Transverse colon (tissue), 4 donors: ENCODE measurements at places on chromosomes 7 and 10.

DNA sequence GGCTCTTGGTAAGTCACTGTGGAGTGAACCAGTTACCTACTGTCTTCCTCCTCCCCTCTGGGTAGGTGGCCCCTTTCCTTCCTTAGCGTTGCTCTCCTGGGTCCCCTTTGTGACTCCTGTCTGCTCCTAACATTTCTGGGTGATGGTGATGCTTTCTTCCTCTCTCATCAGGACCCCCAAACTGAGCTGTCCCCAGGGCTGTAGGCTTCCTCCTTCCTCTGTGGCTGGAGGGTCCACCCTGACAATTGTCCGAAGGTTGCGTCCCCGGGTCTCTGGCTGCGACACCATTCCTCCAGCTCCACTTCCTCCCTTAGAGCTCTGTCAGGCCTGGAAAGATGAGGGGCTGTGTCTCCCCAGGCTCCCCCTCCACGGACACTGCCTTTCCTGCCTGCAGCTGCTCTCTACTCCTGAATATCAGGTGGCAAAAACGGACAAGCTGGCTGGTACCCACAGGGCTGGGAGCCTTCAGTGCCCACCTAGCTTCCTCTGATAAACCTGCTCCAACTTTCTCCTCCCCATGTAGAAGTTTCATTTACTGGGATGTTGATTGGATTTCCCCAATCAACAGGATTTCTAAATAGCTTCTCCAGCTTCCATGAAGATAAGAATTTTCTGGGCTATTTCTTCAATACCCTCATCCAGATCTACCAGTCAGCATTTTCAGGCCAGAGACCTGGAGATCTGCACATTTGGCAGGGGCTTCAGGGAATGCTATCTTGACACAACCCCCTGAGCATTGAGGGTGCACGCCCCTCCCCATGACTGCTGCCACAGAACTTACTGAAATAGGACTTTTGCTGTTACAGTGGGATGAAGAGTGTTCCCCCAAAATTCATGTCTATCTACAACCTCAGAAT lies 506.5 kb downstream of the TCERG1L start:
- no peak overlapping the region for H3K4me3 ChIP-seq
- H3K27me3 ChIP-seq: no peaks in the 10 kb centered on the region

- no peaks in the 10 kb centered on the region for H3K36me3 ChIP-seq
- H3K4me3 ChIP-seq: no peak overlapping the region
- DNase-seq: no peak
- H3K4me1 ChIP-seq: no peaks in the 10 kb centered on the region
Measured at GRCh38 chr7:91135703-91136430, 128.4 kb upstream of the FZD1 start.

DNA sequence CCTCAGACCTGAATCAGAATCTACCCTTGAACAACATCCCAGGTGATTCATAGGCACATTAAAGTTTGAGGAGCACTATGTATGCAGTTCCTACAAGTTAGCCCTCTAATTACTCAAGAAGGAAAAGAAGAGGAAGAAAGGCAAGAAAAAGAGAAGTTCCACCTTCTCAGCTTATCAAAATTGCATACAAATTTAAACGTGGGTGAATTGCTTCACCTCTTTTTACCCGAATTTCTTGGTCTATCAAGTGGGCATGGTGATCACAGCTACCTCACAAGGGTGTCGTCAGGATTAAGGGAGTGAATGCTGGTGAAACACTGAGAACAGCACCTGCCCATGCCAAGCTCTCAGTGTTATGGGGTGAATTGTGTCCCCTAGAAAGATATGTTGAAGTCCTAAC lies 43.8 kb upstream of the PAPSS2 start:
- no peaks in the 10 kb centered on the region for H3K4me1 ChIP-seq
- no peak overlapping the region for H3K4me3 ChIP-seq
- H3K36me3 ChIP-seq: no peaks in the 10 kb centered on the region
- DNase-seq: no peak

GRCh38 chr7:50317221-50317678 lies 12.7 kb downstream of the IKZF1 start:
- DNase-seq: no peak
- H3K36me3 ChIP-seq: no peaks in the 10 kb centered on the region
- no peak overlapping the region for H3K4me3 ChIP-seq
- H3K27ac ChIP-seq: peak overlapping the region; percentile 45
- H3K27me3 ChIP-seq: no peaks in the 10 kb centered on the region
- no peaks in the 10 kb centered on the region for H3K4me1 ChIP-seq

DNA sequence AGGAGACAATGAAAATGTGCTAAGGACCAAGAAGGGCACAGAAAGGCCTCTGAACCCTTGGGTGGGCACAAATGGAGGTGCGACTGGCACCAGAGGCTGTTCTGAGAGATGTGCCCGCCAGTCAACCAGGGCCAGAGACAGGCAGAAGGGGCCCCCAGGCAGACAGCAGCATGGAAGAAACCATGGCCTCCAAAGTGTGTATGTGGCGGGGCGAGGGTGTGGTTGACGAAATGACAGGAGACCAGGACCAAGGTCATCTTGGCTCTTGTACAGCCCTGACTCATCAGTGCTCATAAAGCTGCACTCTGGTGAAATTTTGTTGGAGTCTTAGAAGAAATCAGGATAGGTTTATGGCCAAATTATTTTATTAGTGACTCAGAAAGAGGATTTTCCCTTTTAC lies 4.0 kb upstream of the MRPS24 start:
- H3K36me3 ChIP-seq: no peaks in the 10 kb centered on the region
- H3K27me3 ChIP-seq: no peaks in the 10 kb centered on the region
- no peak overlapping the region for H3K4me3 ChIP-seq
- peaks cover 20% of the 10 kb centered on the region for H3K4me1 ChIP-seq
- DNase-seq: peak; percentile 74

GRCh38 chr7:150800581-150801241 lies at the start of gene TMEM176A:
Gene TMEM176A (plus strand): TSS chr7:150800769. CDS start chr7:150801551, 782 bp downstream.
- DNase-seq: peak; percentile 67
- H3K27ac ChIP-seq: peak within 1 kb of the TSS; percentile 93
- H3K36me3 ChIP-seq: peaks cover 5% of the 10 kb centered on the region
- peaks cover 45% of the 10 kb centered on the region for H3K4me1 ChIP-seq
- H3K4me3 ChIP-seq: peak within 1 kb of the TSS; percentile 71

DNA sequence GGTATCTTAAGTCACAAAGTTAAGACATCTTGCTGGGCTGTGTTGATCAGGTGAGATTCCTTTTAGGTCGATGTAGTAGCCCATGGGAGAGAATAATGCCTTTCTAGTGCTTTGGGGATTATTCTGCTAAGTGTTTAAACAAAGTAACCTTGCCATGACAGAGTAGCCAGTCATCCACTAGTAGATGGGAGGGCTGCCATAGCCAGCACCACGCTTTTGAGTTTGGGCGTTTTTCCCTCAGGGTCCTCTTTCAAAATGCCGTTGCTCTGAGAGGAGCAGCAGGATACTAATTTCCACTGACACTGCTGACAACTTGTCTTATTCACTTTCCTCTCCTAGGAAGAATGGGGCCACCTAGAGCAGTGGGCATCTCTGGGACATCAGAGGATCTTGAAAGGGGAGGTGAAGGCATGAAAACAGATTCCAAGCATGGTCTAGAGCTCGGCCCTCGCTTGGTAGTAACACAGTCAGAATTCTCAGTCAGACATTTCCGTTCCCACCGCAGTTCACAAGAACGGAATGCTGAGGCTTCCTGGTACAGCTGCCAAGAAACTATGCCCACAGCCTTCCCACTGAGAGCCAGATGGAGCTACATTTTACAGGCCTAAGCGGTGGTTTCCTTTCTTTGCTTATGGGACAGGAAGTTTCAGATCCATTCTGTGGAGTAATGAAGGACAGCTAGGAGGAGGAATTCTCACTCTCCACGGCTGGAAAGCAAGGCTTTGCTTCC lies 15.3 kb upstream of the RSU1 start:
- peaks cover 3% of the 10 kb centered on the region for H3K4me1 ChIP-seq
- peak; percentile 66 for DNase-seq
- H3K27ac ChIP-seq: peak overlapping the region; percentile 60

- H3K4me1 ChIP-seq: no peaks in the 10 kb centered on the region
- no peaks in the 10 kb centered on the region for H3K27me3 ChIP-seq
- H3K4me3 ChIP-seq: no peak overlapping the region
- H3K27ac ChIP-seq: no peak overlapping the region
- no peak for DNase-seq
Measured at GRCh38 chr7:77887567-77887966, 89.0 kb downstream of the PHTF2 start.

GRCh38 chr10:93081318-93081717 lies 7.6 kb downstream of the CYP26A1 start:
- H3K4me1 ChIP-seq: no peaks in the 10 kb centered on the region
- no peaks in the 10 kb centered on the region for H3K36me3 ChIP-seq
- no peak for DNase-seq
- no peak overlapping the region for H3K4me3 ChIP-seq
- H3K27me3 ChIP-seq: peaks cover 44% of the 10 kb centered on the region

DNA sequence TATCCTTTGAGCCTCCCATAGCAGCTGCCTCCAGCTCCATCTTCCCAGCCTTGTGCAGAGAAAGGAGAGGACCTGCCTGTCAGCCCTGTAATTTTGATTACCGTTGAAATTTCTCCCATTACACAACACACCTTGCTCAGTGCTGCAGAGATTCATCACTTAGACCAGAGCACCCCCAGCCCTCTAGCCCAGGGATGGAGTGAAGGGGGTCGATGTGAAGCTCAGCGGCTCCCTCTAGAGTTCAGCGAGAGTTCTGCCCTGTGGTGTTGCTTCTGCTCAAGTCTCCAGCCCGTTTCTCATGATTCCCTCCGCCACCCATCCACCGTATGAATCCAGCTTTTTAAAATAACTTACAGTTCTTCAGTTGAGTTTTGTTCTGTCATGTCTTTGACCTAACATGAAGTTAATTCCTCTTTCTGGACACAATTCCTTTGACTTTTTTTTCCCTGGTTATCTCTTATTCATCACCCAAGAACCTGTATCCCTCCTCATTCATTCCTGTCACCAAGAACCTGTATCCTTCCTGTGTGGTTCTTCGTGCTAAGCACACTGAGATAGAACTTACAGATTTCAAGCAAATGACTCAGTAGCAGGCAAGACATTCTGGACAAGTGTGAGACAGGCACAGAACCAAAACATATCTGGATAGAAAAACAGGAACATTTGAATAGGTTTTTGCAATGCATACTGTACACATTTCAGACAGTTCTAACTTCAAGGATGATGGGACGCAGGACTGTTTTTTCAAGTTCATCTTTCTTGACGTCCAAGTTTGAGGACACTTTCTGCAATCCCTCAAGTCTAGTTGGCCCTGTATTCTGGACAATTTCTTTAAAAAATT lies 35.0 kb upstream of the ZNF32 start:
- no peaks in the 10 kb centered on the region for H3K36me3 ChIP-seq
- H3K4me3 ChIP-seq: no peak overlapping the region
- H3K27me3 ChIP-seq: no peaks in the 10 kb centered on the region
- no peaks in the 10 kb centered on the region for H3K4me1 ChIP-seq
- H3K27ac ChIP-seq: no peak overlapping the region

DNA sequence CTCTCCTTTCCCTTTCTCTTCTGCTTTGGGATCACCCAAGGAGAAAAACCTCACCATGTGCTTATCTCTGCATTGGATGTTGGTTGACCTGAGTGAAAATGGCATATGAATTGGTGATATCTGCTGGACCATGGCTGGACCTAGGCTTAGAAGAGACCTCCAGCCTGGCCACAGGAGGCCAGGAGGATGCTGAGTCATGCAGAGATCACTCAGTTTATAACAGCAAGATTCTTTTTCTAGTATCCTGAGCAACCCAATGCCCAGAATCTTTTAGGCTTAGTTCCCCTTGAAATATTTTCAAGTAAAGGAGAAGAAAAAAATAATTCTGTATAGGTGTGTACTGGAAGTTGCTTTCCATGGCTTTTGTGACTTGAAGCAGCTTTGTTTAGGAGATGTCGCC lies 236.3 kb downstream of the KLF6 start:
- DNase-seq: no peak
- no peak overlapping the region for H3K4me3 ChIP-seq
- H3K27me3 ChIP-seq: no peaks in the 10 kb centered on the region
- no peaks in the 10 kb centered on the region for H3K4me1 ChIP-seq
- H3K27ac ChIP-seq: no peak overlapping the region

DNA sequence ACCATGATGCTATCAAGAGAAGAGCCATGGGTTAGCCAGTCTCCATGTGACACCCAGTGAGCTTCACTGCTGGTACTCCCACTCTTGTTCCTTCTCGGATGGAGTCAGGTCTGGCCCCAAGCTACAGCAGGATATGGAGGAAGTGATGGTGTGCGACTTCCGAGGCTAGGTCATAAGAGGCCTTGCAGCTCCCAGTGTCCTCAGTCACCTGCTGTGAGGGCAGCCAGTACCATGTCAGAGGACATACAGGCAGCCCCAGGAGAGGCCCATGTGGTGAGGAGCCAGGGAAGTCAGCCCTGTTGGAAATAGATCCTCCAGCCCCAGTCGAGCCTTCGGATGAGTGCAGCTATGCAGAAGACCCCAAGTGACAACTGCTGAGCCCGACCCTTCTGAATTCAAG lies 237.0 kb downstream of the EBF3 start:
- H3K27ac ChIP-seq: no peak overlapping the region
- H3K27me3 ChIP-seq: no peaks in the 10 kb centered on the region
- H3K4me1 ChIP-seq: no peaks in the 10 kb centered on the region
- no peak overlapping the region for H3K4me3 ChIP-seq
- no peak for DNase-seq

GRCh38 chr10:47359101-47359500 lies 10.9 kb downstream of the RBP3 start:
- no peaks in the 10 kb centered on the region for H3K36me3 ChIP-seq
- no peaks in the 10 kb centered on the region for H3K27me3 ChIP-seq
- no peak overlapping the region for H3K27ac ChIP-seq
- no peaks in the 10 kb centered on the region for H3K4me1 ChIP-seq
- H3K4me3 ChIP-seq: no peak overlapping the region
- DNase-seq: no peak

- H3K4me1 ChIP-seq: no peaks in the 10 kb centered on the region
- H3K4me3 ChIP-seq: no peak within 1 kb of the TSS
- DNase-seq: no peak
- H3K27ac ChIP-seq: no peak within 1 kb of the TSS
Measured at GRCh38 chr10:13234172-13234571, at the start of gene UCMA. Gene UCMA (minus strand): TSS chr10:13234374. CDS start chr10:13234258, 116 bp downstream.

GRCh38 chr10:84029840-84030239 lies 109.5 kb upstream of the GHITM start:
- no peaks in the 10 kb centered on the region for H3K4me1 ChIP-seq
- no peaks in the 10 kb centered on the region for H3K36me3 ChIP-seq
- H3K27ac ChIP-seq: no peak overlapping the region
- DNase-seq: no peak

DNA sequence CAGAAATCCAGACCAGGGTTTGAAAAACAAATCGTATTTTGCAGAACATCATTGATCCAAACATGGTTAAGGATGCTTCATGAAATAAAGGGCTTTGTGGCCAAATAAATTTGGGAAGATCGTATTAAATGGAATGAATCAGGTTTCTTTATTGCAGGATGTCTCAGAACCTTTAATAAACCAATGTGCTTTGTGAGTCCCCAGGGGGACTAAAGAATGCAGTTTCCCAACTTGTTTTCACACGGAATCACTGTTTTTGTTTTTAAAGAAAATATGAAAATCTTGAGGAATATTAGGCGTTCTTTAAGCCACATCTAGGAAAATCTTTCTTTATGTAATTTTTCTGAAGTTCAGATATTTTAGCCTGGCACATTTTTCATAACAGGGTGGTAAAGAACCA lies 16.8 kb upstream of the CCDC172 start:
- no peak overlapping the region for H3K4me3 ChIP-seq
- no peaks in the 10 kb centered on the region for H3K36me3 ChIP-seq
